D721Med (cell line): ENCODE measurements at places on chromosomes 12 and 14.

GRCh38 chr12:106302401-106303201 lies at the start of gene TCP11L2:
TCP11L2 (plus strand) TSS chr12:106302733; CDS start chr12:106311076, 8,343 bp downstream.
- DNase-seq: peak; percentile 60

DNA sequence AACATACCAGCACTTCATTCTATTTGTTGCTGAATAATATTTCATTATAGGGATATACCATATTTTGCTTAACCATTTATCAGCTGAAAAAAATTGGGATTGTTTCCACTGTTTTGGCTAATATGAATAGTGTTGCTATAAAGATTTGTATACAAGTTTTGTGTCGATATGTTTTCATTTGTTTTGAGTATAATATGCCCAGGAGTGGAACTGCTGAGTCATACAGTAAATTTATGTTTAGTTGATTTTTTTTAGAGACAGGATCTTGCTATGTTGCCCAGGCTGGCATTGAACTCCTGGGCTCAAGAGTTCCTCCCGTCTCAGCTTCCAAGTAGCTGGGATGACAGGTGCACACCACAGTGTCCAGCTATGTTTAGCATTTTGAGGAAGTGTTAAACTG lies 131.5 kb upstream of the TMCC3 start:
- DNase-seq: no peak

- DNase-seq: no peak
Observed at GRCh38 chr12:46693034-46693433, 132.8 kb downstream of the SLC38A4 start.

DNA sequence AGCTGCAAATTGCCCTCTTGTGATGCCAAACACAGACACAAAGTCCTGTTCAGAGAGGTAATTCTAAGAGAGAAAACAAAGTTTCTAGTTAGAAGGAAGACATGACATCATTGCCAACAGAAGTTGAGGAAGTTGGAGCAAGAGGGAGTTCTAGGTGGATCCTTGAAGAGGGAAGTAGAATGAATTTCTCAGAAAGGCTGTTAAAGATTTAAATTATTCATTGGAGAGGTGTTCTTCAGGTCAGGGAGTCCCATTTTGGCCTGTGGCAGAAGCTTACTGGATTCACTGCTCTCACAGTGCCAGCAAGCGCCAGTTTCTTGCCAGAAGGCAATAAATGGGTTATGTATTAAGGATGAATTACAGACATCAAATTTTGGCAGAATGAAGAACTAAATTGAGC lies 15.3 kb downstream of the TSFM start:
- DNase-seq: no peak

GRCh38 chr14:77157740-77158139 lies 16.1 kb upstream of the ZDHHC22 start:
- DNase-seq: no peak

DNA sequence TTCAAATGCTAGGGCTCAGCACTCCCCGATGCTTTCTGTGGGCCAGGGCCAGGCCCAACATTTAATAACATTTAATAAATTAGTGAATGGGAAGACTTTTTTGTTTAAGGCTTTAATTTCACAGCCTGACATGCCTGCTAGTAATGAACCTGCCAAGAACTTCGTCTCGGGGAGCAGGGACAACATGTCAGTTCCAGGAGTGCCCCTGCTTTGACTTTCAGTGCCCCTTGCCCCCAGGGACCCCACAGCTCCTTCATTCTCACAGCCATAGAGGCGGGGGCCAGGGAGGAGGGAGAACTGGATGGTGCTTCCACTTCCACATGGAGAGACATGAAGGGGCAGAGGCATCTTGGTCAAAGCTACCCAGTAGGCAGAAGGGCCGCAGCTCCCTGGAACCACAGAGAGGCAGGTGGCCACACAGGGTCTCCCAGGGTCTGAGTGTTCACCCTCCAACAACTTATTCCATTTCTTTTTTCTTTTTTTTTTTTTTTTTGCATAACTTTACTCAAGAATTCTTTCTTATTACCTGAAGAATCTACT lies 66.0 kb upstream of the DDX11 start:
- DNase-seq: no peak

DNA sequence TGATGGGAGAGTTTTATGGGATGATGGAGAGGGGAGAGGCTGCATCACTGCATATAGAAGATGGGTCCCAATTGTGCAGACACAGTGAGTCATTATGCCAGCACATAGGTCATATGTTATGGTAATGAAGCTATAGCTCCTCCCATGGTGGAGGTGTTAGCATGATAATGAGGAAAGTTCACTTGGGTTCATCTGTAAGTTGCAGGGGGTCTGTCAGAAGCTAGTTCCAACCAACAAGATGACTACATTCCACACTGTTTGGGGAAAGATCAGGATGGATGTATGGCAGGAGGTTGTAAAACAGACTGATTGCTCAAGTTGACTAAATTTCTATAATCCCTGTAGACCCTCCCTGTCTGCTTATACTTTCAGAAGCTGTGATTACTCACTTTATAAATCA lies 561.3 kb downstream of the C12orf50 start:
- DNase-seq: no peak

DNA sequence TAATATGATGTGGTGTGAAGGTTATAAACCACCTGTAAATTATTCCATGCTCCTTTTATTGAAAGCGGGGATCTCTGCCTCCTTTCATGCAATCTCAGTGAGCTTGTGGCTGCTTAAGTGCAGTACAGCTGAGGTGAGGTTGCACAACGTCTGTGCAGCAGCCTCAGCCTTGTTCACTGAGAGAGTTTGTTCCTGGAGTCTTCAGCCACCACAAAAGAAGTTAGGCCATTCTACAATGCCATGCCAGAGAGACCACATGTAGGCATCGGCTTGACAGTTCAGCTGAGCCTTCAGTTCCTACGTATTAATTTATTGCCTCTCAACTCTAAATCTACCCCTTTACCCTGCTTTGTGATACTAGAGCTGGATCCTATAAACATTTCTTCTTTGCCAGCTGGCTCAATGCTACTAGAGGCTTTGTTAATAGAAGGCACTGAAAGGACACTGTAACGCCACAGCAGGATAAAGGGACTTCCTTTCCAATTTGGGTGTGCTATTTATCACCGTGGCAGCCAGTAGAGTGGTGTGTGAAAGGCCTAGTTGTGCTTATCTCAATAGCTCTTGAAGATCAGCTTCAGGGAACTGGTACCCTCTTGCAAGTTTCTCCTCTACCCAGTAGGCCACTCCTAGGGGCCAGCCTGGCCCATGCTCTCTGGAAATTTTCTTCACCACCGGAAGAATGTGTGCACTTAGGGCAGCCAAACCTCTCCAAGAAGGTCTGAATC lies 337.7 kb downstream of the IPO8 start:
- DNase-seq: no peak

GRCh38 chr14:36900846-36901245 lies 239.2 kb downstream of the PAX9 start:
- no peak for DNase-seq

GRCh38 chr14:84485036-84485435 lies 1044.9 kb upstream of the FLRT2 start:
- DNase-seq: no peak

DNA sequence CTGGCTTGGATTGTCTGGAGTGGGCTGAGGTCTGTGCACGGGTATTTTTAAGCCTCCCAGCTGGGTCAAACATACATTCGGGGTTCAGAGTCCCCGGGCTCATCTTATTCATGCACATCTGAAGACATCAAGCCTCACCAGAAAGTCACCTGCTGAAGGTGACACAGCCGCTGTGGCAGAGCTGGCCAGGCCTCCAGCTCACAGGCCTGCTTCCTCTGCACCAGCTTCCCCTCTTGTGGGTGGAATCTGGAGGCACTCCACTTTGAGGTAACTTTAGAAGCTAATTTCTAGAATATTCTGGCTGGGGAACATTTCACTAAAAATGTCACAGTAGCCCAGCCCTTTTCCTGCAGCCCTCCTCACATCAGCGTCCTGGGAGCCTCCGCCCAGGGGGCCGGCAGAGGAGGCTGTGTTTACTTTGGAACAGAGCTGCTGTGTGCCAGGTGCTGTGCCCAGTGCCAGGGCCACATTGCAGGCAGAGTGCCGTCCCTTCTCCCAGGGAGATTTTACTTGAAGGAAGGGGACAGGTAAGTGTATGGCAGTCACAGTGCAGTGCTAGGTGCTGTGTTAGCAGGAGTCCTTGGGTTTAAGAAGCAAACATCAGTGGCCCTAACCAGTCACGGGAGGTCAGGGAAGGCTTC lies 62.2 kb downstream of the TSPAN11 start:
- no peak for DNase-seq

GRCh38 chr12:132178801-132179401 lies 34.6 kb downstream of the NOC4L start:
- no peak for DNase-seq

- no peak for DNase-seq
Observed at GRCh38 chr14:105878554-105878953, 352.2 kb downstream of the TMEM121 start.

DNA sequence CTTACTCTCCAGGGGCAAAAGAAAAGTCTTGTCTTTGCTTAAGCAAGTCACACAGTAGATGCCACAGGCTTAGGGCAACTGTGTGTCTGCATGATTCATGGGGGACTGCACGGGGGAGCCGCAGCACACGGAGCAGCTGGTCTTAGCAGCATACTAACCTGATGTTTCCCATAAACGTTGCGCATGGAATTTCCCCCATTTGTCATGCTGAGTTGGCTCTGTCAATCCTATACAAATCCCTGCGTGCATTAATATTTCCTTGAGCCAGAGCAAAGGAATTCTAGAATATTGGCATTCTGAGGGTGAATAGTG lies 71.2 kb downstream of the SAMD4A start:
- DNase-seq: no peak

- no peak for DNase-seq
Observed at GRCh38 chr14:98926146-98926545, 345.9 kb downstream of the BCL11B start.

GRCh38 chr12:78371284-78371683 lies 493.3 kb upstream of the SYT1 start:
- DNase-seq: no peak

GRCh38 chr14:23604148-23604547 lies 25.6 kb upstream of the JPH4 start:
- DNase-seq: no peak

DNA sequence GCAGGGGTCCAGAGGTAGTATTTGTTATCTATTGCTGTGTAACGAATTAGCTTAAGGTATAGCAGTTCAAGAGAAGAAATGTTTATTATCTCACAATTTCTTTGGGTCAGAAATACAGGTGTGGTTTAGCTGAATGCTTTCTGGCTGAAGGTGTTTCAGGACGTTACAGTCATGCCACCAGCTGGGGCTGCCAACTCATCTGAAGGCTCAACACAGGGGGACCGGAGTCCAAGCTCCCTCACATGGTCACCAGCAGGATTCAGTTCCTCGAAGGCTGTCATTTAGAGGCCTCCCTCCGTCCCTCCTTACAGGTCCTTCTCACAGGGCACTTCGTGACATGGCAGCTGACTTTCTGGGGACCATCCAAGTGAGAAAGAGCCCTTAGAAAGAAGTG lies 37.5 kb upstream of the SINHCAF start:
- no peak for DNase-seq

- no peak for DNase-seq
Observed at GRCh38 chr12:76232013-76232412, 116.2 kb downstream of the BBS10 start.
